ENCODE measurements at places on chromosomes 7 and 10.

GRCh38 chr10:97714401-97715258, 1.1 kb downstream of the MARVELD1 start:
- no peak for DNase-seq

GRCh38 chr7:102216573-102217314, 69.9 kb upstream of the SH2B2 start:
- DNase-seq = no peak

DNA sequence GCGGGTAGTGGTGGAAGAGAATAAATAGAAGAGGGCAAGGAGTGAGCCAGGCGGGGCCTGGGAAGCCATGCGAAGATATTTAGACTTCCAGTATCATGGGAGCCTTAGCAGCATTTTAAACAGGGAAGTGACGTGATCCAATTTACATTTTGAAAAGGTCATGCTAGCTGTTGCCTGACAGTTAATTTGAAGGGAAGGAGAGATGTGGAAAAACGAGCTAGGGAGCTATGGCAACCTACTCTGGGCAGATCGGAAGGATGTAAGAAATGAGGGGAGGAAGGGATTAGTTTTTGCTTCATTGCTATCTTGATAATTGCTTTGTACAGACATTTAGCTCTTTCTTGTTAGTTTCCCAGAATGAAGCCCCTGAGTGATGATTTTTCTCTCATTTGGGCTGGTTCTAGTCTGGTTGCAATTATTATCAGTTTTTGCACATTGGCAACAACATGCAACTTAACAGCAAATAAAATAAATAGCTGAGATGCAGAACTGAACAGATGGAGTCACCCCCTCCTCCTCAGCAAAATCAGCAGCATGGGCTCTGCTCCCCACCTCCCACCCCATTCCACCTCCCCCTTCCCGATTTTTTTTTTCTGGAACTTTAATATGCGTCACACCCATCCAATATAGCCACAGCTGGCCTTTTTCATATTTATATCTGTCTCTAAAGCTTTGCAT, 13.0 kb upstream of the CALU start:
- DNase-seq = no peak

DNA sequence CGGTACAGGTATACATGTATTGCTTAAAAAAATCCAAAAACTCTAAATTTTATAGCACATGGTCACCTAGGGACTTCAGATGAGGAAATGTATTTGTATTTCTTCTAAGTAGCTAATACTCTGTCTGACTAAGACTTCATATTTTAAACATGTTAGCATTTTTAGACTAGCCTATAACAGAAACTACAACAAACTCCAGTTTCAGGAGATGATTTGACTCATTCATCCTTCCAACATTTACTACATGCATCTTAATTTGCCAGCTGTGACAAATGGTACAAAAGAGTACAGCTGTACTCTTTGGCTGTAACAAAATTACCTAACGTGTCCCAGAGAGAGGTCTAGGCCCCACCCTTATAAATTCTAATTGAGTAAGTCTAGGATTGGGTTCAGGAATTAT, 22.2 kb downstream of the TMEM209 start:
- no peak for DNase-seq

GRCh38 chr10:125141860-125142484, 18.4 kb downstream of the CTBP2 start:
- DNase-seq = no peak

- DNase-seq = no peak
Observed at GRCh38 chr7:141483044-141483443, 68.2 kb upstream of the AGK start.
